ENCODE measurements at places on chromosomes 3 and 15.

DNA sequence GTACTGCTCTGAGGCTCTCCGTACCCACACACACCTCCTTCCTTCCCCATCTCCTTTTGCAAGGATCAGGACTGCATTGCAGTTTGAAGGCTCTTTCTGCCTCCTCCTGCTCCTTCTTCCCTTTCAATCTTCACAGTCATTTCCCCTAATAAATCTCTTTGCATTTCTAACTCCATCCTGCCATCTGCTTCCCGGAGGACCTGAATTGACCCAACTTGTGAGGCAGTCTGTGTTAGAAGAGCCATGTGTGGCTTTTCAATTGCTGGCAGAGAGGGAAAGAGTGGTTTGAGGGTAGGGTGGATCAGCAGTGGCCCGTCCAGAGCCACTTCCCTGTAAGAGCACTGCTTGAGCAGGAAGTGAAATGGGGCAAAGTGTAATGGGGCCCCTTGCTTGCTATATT, 35.8 kb downstream of the ANAPC13 start:
- no peak for DNase-seq

DNA sequence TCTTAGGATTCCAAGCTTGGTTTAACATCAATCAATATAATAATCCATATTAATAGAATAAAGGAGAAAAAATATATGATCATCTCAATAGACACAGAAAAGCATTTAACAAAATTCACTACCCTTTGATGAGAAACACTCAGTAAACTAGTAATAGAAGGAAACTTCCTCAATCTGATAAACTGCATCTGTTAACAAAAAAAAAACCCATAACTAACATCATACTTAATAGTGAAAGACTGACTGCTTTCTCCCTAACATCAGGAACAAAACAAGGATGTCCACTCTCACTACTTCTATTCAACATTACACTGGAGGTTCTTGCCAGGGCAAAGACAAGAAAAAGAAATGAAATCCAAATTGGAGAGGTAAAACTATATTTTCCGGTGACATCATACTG, 30.5 kb downstream of the LRRK1 start:
- DNase-seq, result no peak

DNA sequence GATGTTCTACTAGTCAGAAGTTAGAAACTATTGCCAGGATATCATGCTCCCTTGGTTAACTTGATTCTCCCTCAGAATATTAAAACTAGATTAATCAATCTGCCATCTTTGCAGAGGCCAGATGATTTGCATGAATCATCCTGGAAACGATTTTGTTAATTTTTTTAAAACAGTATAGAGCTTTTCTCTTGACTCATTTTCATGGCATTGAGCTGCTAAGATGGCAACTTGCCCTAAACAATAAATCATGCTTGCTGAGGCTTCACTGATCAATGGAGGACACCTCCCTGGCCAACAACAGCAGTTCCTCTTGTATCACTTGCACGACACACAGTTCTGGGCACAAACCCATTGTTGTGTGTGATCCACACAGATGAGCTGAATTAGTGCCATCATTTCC, 109.1 kb downstream of the COL6A6 start:
- no peak for DNase-seq

- no peak for DNase-seq
These were observed 801 bp upstream of the CDAN1 start for GRCh38 chr15:42737529-42738328.

GRCh38 chr3:59481776-59482400, 432.1 kb upstream of the CFAP20DC start:
- DNase-seq, result no peak

DNA sequence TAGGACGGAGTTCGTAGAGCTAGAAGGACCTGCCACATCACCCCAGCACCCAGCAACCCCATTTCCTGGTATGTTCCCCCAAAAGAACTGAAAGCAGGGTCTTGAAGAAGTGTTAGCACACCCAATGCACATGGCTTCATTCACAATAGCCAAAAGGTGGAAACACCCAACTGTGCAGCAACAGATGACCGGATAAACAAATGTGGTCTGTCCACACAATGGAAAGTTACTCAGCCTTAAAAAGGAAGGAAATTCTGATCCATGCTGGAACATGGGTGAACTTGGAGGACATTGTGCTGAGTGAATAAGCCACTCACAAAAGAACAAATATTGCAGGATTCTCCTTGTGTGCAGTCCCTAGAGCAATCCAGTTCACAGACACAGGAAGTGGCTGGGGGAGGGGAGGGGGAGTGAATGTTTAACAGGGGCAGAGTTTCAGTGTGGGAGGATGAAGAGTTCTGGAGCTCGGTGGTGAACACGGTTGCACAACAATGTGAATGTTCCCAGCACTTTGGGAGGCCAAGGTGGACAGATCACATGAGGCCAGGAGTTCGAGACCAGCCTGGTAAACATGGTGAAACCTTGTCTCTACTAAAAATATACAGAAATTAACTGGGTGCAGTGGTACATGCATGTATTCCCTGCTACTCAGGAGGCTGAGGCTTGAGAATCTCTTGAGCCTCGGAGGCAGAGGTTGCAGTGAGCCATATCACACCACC, 157.5 kb downstream of the NUP210 start:
- no peak for DNase-seq

DNA sequence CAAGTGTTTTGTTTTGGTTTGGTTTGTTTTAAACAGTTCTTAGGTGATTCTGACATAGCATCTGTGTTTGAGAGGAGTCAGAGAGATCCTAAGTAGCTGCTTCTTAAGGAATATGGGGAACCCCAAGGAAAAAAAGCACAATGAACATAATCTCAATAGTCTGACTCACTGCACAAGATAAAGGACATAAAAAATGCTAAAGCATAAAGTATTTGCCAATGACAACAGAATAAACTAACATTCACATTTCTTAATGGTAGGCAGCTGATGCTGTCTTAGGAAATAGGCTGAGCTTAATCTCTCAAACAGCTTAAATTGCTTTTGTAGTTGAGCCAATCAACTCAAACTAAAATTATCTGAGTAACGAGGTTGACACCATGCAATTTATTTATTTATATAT, 2.9 kb downstream of the NCEH1 start:
- DNase-seq, result no peak

- no peak for DNase-seq
These were observed 52.8 kb downstream of the RGMA start for GRCh38 chr15:93035953-93036810.

GRCh38 chr3:45677033-45677446, 12.2 kb upstream of the SACM1L start:
- no peak for DNase-seq

DNA sequence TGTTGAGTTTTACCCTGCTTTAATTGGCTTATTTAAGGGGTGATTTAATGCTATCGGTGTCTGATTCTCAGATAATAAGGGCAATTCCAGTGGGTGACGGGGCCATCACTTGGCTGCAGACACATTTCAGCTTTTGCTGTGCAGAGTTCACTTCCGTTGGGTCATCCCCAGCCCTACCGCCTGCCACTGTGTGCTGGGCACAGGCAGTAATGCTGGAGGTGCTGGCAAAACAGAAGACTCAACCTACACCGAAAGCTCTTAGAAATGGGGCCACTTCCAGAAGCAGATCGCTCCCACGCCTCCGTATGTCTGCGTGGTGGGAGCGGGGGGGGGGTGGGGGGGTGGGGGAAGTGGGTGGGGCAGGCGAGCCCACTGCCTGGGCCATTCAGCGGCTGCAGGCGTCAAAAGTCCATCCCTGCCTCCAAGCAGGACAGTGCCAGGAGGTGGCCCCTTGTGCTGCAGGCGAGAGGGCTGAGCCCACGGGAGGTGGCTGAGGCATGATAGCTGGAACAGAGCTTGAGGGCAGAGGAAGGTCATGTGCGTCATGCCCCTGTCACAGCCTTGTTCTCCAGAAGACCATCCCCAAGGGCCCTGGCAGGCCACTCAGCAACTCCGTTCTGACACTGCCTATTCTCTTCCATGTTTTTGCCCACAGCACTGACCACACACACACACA, 128.3 kb downstream of the ATP10A start:
- DNase-seq, result no peak

DNA sequence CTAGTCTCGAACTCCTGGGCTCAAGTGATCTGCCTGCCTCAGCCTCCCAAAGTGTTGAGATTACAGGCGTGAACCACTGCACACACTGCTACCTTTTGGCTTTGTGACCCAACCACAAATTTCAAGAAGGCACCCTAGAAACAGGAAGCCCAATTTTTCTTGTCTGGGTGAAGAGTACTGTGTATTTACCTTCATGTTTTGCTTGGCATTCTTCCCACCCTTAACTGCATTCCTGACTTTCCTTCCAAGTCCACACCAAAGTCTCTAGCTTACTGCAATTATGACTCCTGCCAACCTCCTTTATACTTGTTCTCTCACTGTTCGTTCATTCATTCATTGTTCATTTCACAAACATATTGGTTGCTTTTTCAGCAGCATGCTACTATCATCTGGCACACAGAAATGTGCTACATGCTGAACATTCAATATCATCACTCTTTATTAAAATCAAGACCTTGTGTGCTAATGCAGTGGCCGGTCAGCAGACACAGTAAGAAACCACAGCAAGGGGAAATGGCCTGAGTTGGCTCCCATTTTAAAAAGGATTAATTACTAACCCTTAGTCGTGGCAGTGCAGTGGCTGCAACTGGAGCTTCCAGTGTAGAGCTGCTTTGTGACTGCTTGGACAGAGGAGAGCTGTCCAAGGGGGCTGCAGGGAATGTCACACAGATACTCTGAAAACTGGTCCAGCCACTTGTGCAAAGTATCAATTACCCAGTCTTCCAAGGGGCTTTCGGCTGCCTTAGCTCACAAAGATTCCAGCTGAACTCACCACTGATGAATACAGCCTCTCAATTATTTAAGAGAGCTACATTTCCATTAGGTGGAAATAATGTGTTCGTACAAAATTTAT, 94.0 kb downstream of the ETFA start:
- no peak for DNase-seq

DNA sequence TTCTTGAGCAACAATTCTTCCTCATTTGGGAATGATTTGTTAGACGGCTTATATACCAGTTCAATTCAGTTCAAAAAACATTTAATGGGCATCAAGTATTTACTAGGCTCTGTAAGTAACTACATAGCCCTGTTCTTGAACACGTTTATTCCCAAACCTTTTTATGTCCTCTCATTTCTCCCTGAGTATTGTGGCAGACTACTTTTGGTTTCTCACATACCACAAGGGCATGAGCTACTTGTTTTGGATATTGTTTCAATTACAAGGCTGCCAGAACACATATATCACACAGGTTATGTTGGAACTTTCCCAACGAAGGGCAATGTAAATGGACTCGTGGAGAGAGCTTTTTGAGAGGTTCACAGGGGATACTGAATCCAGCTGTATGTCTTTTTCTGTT, 363.8 kb upstream of the NAALADL2 start:
- DNase-seq, result no peak

DNA sequence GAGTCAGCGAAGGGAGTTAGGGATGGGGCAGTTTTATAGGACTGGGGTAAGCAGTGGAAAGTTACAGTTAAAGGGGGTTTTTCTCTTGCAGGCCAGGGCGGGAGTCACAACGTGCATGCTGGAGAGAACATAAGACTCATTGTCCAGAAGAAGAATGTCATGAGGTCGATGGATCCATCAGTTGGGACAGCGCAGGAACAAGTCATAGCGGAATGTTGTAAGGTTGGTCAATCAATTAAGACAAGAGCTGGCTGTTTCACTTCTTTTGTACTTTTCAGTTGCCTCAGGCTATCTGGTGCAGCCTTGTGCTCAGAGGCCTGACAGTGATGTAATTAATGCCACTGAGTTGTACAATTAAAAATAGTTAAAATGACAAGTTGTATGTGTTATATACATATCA, 165.6 kb downstream of the OCA2 start:
- DNase-seq, result no peak

DNA sequence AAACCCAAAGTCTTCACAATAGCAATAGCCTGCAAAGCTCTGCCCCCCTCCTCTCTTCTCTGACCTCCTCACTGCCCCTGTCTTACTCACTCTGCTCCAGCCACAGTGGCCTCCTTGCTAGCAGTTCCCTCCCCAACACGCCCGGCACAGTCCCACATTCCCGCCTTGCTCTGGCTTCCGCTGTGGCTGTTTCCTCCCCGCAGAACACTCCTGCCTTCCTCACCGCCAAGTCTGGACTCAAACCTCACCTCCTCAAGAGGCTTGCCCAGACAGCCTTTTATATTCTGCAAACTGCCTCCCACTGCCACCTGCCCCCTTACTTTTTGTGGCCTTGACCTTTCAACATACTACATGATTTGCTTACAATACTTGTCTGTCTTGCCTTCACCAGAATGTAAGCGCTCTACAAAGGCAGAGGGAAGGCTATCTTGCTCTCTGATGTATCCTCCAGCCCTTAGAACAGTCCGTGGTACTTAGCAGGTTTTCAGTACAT, 406 bp upstream of the MPI start:
- DNase-seq, result peak; percentile 59

GRCh38 chr15:99410477-99410876, 155.3 kb upstream of the MEF2A start:
- DNase-seq, result no peak

DNA sequence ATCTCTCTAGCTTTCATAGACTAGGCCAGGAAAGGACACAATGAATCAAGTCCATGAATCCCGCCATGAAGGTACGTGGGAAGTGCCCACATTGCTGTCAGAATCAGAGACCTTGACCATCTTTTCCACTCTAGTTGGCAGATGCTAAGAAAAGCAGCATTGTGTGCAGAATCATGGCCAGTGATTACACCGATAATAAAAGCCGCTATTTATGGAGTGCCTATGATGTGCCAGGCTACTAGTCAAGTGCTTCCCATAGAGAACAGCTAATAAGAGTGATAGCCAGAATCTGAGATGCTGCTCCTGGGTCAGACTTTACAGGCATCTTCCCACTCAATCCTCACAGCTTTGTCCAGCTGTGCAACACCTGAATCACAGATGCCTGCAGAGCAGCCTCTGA, 13.2 kb upstream of the RPL32 start:
- no peak for DNase-seq

GRCh38 chr15:92655178-92655995, at the start of gene FAM174B:
FAM174B (minus strand) TSS chr15:92655775.
- peak; percentile 32 for DNase-seq

DNA sequence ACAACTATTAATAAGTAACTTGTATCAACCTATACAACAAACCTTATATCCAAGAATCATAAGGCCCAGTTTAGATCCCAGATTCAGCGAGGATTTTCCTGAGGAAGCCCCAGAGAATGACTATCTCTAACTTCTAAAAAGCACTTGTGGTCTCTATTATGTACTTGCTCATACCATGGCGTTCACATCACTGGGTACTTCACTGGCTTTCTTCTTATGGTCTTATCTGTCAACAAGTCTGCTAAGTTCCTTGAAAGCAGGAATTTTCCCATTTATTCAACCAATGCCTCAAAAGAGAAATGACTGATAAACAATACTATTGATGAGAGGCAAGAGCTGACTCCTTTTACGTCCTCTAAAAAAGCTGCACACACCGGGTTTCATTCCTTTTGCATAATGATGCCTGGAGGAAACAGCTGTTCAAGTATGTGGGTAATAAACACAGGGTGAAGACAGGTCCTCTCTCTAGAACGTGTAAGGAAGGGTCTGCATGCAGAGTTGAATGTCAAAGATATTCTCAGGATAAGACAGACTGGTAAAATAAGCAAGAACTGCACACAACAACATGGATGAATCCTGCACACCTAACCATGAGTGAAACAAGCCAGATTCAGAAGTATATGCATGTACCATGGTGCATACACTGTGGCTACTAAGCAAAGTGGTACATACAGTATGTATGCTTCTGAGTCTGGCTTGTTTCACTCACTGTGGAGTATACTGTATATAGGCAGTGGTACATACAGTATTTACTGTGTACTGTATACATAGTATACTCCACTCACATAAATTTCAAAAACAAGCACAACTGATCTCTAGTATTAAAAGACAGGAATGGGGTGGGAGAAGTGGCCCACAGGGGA, 408.7 kb downstream of the SHQ1 start:
- DNase-seq, result no peak

Measured in SHP77 treated with DMSO at 0.1 percent for 48 hours (cell line).